ENCODE measurements at places on chromosomes 3 and 15. TPM values are rescaled to one million over a fixed set of nuclear protein-coding genes. Genes with fewer than 3 reads are reported as not detected.
A peak's percentile ranks its signal among the peaks of the same experiment; 100 is the strongest.

Gene CACNA2D2
- 6.2 TPM for total RNA-seq

Gene SPINK8
- not detected for total RNA-seq

Gene C3orf80
- not detected for total RNA-seq

Gene RASGRP1
- total RNA-seq = 4.4 TPM

Gene IMPG2
- total RNA-seq = 0.43 TPM

Gene GOLGA8J
- not detected for total RNA-seq

Gene PLS1
- total RNA-seq = 2.3 TPM

Gene STRIT1
- not detected for total RNA-seq

DNA sequence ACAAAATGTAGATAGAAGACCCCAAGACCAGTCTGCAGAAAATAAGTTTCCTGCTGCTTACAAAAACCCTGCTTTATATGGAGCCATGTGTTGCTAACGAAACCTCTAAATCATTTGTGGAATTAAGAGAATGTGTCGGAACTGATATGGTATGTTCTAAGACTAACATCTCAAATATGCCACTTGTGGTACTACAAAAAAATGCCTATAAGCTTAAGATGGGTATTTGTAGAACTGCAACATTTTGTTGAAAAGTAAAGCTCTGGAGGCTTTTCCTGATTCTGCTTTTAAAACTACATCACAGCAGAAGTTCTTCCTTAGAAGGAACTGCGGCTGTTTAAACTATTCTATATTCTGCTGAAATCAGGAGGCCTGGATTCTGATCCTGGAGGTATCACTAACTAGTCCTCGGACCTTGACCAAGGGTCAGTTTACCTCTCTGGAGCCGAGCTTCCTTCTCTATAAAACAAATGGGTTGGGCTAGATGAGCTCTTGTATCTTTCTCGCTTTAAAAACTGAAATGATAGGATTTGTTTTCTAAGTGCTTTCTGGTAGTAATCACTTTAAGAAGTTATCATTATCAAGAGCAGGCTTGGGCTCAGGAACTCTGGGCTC lies 74.9 kb downstream of the RAD18 start:
- H3K27ac ChIP-seq = peak overlapping the region; percentile 62
- H3K4me3 ChIP-seq = no peak overlapping the region
- no peaks in the 10 kb centered on the region for H3K27me3 ChIP-seq
- peaks cover 3% of the 10 kb centered on the region for H3K4me1 ChIP-seq

- no peak overlapping the region for H3K27ac ChIP-seq
- no peaks in the 10 kb centered on the region for H3K27me3 ChIP-seq
- no peak for DNase-seq
- H3K4me1 ChIP-seq = no peaks in the 10 kb centered on the region
- H3K4me3 ChIP-seq = no peak overlapping the region
- H3K36me3 ChIP-seq = no peaks in the 10 kb centered on the region
Measured at GRCh38 chr3:72086042-72086742, 301.2 kb upstream of the PROK2 start.

DNA sequence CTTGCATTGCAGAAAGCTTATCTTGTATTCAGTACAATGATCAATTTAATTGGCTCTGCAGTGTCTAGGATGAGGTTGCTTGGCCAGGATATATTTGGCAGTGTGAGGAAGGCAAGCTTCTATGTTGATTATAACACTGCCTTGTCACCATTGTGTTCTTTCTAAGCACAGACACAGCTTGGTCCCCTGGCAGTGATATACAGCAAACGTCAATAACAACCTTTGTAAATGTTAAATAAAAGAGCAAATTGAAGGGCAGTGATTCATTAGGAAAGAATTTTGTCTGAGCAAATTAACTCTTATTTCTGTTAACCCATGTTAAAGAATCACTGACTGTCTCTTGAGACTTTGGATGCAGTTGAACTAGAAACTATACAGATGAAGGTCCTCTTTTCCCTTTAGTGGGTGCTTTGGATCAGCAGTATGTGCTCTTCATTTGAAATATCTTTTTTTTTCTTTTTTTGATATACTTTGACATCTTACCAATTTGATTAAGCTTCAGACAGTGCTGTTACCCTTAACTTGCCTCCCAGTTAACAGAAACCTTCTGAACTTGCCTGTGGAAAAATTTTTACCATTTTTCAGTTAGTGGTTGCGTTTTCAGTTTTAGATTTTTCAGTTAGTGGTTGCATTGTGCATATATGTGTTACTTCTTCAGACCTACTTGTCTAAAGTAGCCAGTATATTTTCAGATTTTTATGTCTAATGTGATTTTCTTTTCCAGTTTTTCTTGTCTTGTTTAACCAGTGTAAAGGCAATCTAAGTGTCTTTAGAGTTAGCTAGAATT lies 199.8 kb downstream of the TCF12 start:
- no peaks in the 10 kb centered on the region for H3K27me3 ChIP-seq
- H3K4me3 ChIP-seq = no peak overlapping the region

DNA sequence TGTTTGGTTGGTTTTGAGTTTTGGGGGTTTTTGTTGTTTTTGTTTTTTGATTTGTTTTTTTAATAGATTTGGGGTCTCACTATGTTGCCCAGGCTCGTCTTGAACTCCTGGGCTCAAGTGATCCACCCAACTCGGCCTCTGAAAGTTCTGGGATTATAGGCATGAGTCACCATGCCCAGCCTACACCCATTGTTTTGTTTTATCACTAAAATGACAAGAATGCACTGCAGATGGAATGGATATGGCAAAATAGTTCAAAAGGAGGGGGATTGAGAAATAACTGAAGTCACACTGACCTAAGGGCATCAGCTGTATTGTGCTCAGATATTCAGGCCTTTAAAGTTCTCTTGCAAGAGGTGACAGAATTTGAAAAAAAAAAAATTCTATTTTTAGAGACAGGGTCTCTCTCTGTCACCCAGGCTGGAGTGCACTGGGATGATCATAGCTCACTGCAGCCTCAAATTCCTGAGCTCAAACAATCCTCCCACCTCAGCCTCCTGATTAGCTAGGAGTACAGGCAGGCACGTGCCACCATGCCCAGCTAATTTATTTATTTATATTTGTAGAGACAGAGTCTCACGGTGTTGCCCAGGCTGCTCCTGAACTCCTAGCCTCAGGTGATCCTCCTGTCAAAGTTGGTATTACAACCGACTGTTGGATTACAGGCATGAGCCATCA lies 4.4 kb upstream of the RASA2 start:
- no peaks in the 10 kb centered on the region for H3K36me3 ChIP-seq
- H3K27me3 ChIP-seq = no peaks in the 10 kb centered on the region
- DNase-seq = no peak
- no peaks in the 10 kb centered on the region for H3K4me1 ChIP-seq
- no peak overlapping the region for H3K27ac ChIP-seq

DNA sequence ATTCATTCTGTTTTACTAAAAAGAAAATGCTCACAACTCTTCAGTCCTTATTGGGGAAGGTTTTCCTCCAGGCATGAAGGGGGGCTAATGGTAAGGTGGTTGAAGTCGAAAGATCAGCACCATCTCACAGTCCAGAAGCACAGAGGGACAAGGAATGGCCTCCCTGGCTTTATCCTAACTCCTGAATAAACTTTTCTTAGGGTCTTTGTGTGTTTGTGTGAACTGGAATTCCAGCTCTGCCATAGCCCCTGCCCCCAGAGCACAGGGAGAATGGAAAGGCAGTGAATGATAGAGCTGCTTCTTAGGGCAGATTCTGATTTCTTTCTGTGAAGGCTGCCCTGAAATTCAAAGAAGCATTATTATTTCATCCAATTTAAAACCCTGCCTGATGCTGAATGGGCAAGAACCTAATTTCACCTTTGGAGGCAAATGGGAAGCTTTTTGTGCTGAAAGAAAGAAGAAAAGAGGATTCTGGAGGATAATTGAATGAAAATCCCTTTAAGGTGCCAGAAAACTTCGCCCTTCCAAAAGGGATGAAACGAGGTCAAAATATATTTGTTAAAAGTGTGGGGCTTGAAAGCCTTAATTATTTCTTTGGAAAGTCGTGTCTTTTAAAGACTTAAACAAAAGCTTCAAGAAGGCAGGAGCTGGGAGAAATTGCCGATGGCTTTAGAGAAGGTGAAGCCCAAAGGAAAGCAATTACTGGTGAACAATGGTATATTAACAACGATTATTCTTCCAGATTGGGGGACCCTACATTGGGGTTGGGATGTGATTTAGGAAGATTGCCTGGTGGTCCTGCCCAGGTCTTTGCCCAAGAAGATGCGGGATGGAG lies 259.9 kb upstream of the RGMA start:
- H3K36me3 ChIP-seq = no peaks in the 10 kb centered on the region
- H3K4me1 ChIP-seq = no peaks in the 10 kb centered on the region
- no peaks in the 10 kb centered on the region for H3K27me3 ChIP-seq
- no peak for DNase-seq
- no peak overlapping the region for H3K4me3 ChIP-seq
- no peak overlapping the region for H3K27ac ChIP-seq

- H3K4me1 ChIP-seq = peaks cover 19% of the 10 kb centered on the region
- no peak overlapping the region for H3K4me3 ChIP-seq
- no peak overlapping the region for H3K27ac ChIP-seq
- no peak for DNase-seq
- no peaks in the 10 kb centered on the region for H3K36me3 ChIP-seq
- H3K27me3 ChIP-seq = no peaks in the 10 kb centered on the region
Measured at GRCh38 chr15:58038426-58039078, 27.0 kb downstream of the ALDH1A2 start.

DNA sequence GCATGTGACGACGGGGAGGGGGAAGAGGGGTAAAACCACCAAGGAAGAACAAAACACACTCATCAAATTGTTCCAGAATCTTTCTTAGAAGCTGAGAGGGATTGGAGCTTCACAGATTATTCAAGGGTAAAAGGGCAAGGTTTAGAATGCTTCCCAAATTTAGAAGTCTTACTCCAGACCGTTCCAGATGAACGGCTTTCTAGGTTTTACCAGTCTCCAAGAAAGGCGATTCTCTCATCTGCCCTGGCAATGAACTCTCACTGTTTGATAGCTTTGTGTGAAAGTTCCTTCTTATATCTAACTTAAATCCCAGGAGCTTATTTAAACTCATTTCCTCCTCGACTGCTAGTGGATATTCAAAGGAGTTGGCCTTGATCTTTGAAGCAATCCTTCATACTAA lies 124.3 kb upstream of the PRICKLE2 start:
- DNase-seq = no peak
- no peak overlapping the region for H3K27ac ChIP-seq
- H3K4me1 ChIP-seq = no peaks in the 10 kb centered on the region
- H3K36me3 ChIP-seq = no peaks in the 10 kb centered on the region
- no peak overlapping the region for H3K4me3 ChIP-seq
- H3K27me3 ChIP-seq = no peaks in the 10 kb centered on the region

GRCh38 chr3:89264037-89264560 lies 156.7 kb downstream of the EPHA3 start:
- no peaks in the 10 kb centered on the region for H3K4me1 ChIP-seq
- no peak for DNase-seq
- no peak overlapping the region for H3K27ac ChIP-seq
- no peak overlapping the region for H3K4me3 ChIP-seq
- no peaks in the 10 kb centered on the region for H3K36me3 ChIP-seq

- DNase-seq = no peak
- no peaks in the 10 kb centered on the region for H3K36me3 ChIP-seq
- no peaks in the 10 kb centered on the region for H3K4me1 ChIP-seq
- no peak overlapping the region for H3K27ac ChIP-seq
Measured at GRCh38 chr15:28914483-28915023, 28.8 kb downstream of the APBA2 start.
